ENCODE measurements at places on chromosomes 11 and 22.

DNA sequence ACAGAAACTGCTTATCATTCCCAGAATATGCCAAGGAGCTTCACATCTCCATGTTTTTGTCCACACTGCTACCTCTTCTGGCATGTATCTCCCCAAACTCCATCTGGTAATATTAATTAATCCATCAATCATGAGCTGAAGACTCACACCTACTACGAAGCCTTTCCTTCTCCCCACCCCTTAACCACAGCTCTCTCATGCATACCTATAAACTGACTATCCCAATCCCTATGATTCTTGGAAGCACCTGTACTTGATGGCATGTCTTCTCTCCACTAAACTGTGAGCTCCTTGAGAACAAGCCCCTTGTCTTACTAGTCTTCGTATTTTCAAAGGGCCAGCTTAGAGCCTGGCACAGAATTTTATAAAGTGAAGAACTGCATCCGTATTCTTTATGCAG is 47.3 kb downstream of the RELT start:
- peaks cover 15% of the 10 kb centered on the region for H3K36me3 ChIP-seq
- H3K4me1 ChIP-seq: no peaks in the 10 kb centered on the region
- no peak for DNase-seq
- no peaks in the 10 kb centered on the region for H3K27me3 ChIP-seq
- H3K4me3 ChIP-seq: no peak overlapping the region

- DNase-seq: no peak
- no peak overlapping the region for H3K27ac ChIP-seq
- H3K27me3 ChIP-seq: no peaks in the 10 kb centered on the region
- no peaks in the 10 kb centered on the region for H3K36me3 ChIP-seq
Measured at GRCh38 chr22:22941831-22942510, 54.4 kb downstream of the IGLL5 start.

DNA sequence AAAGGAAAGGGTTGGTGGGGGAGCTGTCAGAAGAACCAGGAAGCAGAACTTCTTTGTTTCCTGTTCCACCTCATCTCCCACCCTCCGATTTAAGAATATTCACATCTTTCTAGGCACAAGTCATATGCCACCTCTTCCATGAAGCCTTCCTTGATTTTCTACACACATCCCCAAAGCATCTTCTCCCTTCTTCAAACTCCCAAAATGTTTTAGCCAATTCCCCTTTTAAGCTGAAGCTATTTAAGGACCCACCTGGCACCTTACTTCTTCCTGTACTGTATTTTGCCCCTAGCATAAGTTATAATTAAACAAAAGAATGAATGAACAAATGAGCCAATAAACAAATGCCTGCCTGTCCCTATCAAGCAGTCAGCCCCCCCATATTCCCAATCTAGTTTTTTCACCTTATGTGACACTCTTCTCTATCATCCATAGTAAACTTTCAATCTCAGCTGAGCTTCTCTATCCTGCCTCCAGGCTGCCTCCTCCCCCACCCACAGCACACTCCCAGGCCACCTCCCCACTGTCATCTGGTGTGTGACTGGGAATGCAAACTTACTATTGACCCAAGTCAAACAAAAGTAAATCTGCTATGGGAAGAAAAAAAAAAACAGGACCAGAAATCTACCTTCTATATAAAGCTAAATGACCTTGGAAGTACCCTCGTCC is 3.9 kb downstream of the TNKS1BP1 start:
- H3K4me1 ChIP-seq: peaks cover 42% of the 10 kb centered on the region
- peak overlapping the region; percentile 86 for H3K4me3 ChIP-seq
- H3K27ac ChIP-seq: peak overlapping the region; percentile 99
- H3K36me3 ChIP-seq: peaks cover 29% of the 10 kb centered on the region

DNA sequence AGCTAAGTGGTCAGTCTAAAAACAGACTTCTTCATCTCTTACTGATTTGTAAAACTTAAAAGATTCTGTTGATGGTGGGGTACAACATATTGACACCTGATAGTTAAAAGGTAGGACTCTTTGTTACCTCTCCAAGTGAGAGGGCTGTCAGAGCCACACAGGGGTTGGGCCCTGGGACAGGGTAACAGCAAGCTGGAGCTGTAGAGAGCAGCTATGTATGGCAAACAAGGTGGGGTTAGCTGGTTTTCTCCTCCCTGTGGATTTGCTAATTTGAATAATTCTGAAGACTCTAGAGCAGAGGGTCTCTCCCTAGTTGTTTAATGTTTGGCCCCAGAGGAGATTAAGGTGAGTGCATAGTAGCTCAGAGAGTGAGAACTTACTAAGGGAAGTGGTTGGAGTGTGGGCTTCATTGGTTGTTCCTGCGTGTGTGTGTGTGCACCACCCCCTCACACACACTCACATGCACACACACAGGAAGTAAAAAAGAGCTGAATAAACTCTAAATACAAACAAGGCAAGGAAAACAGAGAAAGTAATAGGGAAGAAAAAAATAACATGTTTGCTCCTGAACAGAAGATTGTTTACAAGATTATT is 9.2 kb upstream of the GAS2 start:
- no peak overlapping the region for H3K4me3 ChIP-seq
- H3K36me3 ChIP-seq: no peaks in the 10 kb centered on the region
- H3K27me3 ChIP-seq: no peaks in the 10 kb centered on the region
- DNase-seq: no peak

DNA sequence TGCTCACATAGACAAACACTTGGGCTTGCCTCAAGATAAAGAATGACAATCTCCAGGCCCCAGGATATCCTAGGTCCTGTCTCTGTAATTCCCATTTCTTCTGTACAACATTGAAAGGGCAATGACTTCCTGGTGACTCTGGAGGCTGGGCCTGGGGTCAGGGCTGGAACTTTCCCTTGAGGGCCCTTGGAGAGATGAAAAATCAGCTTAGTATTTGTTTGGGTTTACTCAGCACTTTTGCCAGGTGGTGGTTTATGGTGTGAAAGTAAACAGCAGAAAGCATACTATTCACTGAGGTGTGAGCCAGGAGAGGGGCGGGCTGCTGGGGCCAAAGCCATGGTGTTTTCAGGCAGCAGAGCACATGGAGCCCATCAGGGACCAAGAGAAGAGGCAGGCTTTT is 214.7 kb upstream of the NARS2 start:
- H3K27ac ChIP-seq: no peak overlapping the region
- H3K4me3 ChIP-seq: no peak overlapping the region
- no peaks in the 10 kb centered on the region for H3K27me3 ChIP-seq
- DNase-seq: no peak

DNA sequence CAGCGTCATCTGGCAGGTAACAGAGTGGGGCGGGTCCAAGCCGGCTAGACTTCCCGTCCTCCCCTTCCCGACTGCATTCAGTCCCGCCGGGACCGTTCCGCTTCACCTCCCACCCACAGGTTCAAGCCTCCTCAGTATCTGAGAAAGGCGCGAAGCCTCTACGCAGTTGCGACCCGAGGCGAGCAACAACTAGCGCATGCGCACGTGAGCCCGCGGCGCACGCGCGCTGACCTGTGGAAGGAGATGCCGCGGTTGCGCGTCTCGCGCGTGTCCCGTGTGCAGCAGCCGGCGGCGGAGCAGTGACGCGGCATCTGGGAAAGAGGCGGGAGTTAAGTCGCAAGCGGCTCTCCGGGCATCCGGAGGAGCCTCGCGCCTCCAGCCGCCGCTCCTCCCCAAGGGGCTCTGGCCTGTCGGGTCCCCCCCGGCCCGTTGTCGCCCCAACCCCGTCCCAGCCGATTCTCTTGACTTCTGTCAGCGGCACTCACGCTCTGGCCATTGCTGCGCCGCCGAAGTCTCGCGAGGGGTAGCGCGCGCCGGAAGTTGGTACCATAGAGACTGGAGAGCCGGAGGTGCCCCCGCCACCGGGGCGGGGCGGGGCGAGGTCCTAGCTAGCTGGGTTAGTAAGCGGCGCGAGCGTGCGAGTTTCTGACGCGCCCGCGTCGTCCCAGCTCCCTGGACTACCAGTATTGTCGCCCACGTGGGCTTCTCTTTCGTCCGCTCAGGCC is at the start of gene THAP7:
Gene THAP7 (minus strand): TSS at position 518 of the 725 bp plus-strand sequence. CDS start 207 bp downstream, at position 311.
- peaks cover 38% of the 10 kb centered on the region for H3K36me3 ChIP-seq
- H3K4me1 ChIP-seq: peaks cover 29% of the 10 kb centered on the region
- H3K27me3 ChIP-seq: no peaks in the 10 kb centered on the region
- H3K27ac ChIP-seq: peak within 1 kb of the TSS; percentile 100
- DNase-seq: peak; percentile 87

DNA sequence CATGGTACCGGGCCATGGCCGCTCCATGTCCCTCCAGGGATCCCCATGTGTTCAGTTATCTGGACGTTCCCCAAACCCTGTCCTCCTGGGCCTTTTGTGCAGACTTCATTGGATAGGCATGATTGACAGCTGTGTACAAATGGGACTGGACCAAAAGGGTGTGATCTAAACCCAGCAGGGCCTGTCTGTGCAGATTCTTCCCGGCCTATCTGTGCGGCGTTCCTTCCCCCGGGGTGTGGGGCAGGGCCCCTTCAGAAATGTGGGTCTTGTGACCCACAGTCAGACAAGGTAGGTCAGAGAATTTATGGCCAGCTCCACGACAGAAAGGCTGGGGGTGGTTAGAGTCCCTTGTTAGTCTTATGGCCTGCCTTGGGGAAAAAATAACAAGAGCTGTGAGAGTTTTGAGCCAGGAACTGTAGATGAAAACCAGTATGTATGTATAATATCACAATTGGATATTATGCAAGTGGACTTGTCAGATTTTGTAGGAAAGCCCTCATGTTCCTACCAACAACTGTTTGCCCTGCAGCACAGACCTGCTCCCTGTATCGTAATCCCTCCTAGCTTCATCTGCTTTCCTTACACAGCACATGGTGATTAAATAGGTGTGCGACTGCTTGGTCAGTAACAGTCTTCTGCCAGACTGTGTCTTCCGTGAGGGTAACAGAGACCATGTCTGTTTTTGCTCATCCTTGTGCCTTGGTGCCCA is 31.7 kb downstream of the AP2A2 start:
- peaks cover 40% of the 10 kb centered on the region for H3K36me3 ChIP-seq
- no peak for DNase-seq
- no peak overlapping the region for H3K4me3 ChIP-seq
- no peaks in the 10 kb centered on the region for H3K27me3 ChIP-seq
- H3K27ac ChIP-seq: peak overlapping the region; percentile 20

DNA sequence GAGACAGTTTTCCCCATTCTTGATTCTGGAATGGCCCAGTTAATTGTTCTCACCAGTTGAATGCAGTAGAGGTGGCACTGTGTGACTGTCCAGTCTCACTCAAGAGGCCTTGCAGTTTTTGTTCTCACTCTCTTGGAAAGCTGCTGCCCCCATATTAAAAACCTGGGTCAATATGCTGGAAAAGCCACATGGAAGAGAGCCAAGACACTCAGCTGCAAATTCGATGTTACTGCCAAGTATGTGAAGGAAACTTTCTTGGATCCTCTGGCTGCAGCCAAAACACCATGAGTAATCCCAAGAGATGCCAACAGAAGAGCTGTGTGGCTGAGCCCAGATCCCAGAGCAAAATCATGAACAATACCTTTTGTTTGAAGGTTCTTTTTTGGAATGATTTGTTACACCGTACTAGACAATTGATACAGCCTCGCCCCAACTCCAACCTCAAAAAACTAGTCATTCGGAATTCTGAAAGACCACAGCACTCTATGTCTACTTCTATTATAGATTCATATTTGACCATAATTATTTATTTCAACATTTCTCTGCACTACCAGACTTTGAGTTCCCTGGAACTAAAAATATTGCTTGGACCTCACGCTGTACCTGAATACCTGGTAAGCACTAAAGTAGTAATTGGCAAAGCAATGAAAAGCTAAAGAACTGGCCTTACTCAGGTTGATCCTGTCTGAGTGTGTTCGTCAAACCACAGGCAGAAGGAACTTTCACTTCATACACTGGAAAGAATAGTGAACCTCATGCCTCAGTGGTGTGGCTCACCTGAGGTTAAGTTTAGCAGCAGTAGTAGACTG is 378.8 kb downstream of the ETS1 start:
- H3K36me3 ChIP-seq: no peaks in the 10 kb centered on the region
- H3K4me1 ChIP-seq: peaks cover 27% of the 10 kb centered on the region
- H3K27ac ChIP-seq: peak overlapping the region; percentile 35
- H3K4me3 ChIP-seq: no peak overlapping the region

DNA sequence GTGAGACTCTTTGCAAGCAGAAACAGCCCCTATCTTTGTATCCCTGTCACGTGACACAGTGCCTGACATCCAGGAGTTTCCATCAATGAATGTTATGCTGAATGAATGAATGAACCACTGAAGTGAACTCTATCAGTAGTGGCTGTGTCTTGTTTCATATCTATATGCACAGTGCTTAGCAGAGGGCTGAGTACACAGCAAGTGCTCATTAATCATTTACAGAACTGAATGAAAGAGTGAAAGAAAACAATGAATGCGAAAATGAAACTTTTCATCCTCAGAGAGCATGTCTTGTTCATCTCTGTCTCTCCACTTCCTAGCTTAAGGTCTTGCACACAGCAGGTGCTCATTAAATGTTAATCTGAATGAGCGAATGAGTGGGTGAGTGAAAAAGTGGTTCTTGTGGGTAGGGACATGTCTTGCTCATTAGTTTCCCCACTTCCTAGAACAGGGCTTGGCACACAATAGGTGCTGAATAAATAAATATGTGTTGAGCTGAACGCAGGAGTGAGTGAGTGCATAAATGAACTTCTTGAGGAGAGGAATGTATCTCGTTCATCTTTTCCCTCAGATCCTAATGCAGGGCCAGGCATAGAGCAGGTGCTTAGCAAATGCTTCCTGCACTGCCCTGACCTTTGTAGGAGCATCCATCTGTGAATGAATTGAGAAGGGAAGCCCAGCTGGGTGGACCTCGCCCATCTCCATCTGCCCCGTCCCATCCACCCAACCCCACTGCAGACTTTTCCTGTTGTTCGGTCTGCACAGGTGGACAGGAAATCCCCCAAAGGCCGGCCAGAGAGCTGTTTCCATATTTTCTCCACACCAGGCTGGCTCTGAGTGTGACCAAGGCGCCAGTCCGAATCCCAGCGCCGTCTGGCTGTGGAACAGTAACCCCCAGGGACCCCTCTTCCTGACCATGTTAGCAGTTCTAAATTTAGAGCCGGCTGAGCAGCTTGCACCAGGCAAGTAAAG is 113.4 kb upstream of the CRYBB3 start:
- peaks cover 16% of the 10 kb centered on the region for H3K4me1 ChIP-seq
- no peaks in the 10 kb centered on the region for H3K36me3 ChIP-seq

GRCh38 chr11:109048098-109048497 is 373.9 kb upstream of the C11orf87 start:
- H3K27me3 ChIP-seq: no peaks in the 10 kb centered on the region
- H3K27ac ChIP-seq: no peak overlapping the region
- no peak for DNase-seq

DNA sequence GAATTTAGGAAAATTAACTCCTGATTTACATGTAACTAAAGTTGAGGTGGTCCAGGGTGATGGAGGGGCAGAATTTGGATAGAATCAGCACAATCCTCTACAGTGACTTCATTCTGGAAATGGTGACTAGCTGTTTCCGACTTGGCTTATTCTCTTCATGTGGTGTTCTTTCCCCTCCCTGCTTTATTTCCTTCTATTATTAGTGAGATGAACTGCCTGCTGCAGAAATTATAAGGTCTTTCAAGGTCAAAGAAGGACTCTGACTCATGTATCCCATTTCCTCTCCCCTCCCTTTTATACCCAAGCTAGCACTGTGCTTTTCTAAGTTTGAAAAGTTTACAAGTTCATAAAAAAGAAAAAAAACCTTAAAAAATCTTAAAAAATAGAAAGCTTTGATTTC is 12.2 kb upstream of the MRPL17 start:
- no peaks in the 10 kb centered on the region for H3K27me3 ChIP-seq
- peak overlapping the region; percentile 72 for H3K27ac ChIP-seq
- H3K36me3 ChIP-seq: no peaks in the 10 kb centered on the region
- H3K4me3 ChIP-seq: no peak overlapping the region
- DNase-seq: no peak
- no peaks in the 10 kb centered on the region for H3K4me1 ChIP-seq
